Stimulated activated CD4-positive, alpha-beta T cell treated with anti-CD3 and anti-CD28 coated beads, TNF-alpha, amount 100 ng/mL, for 24 hours (primary cell): ENCODE measurements at places on chromosomes 7 and 10.

DNA sequence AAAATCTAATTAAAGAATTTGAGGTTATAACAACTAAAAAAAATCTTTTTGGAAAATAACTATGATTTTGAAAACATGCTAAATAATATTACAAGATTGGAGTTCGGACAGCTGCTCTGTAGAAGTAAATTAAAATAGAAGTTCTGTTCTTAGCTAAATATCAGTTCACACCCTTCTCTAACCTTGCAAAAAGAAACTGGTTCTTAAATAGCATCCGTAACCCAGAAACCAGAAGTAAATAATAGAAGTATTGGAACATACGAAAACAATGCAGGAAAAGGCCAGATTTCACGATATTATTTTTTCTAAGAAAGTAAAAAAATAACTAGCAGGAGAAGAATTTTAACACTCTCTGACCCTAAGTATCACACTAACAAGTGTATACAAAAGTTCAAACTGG, 164.7 kb downstream of the PRKG1 start:
- no peak for DNase-seq

GRCh38 chr10:98106531-98106930, 27.9 kb upstream of the R3HCC1L start:
- no peak for DNase-seq

DNA sequence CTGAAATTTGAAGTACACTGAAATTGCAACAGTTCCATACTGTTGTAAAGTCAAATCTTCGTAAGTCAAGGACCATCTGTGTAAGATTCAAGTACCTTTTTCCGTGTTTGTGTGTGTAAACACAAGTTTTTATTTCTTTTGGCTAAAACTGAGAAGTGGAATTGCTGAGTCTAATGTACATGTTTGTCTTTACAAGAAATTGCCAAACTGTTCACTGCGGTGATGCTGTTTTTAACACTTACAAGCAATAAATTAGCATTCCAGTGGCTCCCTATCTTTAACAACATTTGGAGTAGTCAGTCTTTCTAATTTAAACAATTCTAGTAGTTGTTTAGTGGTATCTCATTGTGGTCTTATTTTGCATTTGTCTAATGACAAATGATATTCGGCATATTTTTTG, 23.3 kb downstream of the CALD1 start:
- no peak for DNase-seq

- DNase-seq: no peak
These were observed 31.8 kb downstream of the MDFIC start for GRCh38 chr7:114953724-114954123.

DNA sequence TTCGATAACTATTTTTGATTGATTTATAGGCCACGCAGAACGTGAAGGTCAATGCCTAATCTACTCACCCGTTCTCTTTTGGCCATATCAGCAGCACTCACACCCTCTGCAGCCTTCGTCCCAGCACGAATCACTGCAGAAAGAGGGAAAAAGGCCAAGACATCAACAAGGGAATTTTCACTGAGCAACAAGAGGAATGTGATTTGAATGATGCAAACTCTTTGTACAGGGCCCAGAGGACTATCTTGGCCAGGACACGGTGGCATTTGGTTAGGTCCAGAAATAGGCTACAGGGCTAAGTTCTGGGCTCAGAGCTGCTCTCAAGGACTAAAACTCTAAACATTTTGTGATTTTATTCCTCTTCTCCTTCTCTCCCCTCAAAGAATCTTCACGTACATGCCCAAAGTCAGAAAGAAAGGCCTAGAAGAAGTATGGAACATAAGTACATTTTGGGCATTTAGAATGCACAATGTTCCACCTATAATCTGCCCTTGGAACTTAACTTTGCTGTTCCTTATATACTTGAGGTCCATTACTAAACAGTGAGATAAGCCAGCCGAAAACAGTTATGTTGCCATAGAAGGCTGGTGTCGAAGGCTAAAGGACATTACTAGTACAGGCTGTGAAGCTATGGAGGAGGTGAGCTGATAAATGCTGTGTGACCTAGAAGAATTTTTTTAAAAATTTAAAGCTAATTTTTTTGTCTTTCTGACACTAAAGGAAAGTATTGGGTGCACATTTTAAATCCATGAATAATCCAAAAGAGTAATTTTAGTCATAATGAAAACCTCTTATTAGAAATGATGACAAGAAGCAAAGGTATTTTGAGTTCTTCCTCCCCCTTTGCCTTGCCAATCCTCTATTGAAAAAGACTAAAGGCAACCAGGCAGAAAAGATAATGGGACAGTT, 20.0 kb downstream of the RBM28 start:
- no peak for DNase-seq

GRCh38 chr10:96267234-96267705, 4.1 kb downstream of the BLNK start:
- no peak for DNase-seq

DNA sequence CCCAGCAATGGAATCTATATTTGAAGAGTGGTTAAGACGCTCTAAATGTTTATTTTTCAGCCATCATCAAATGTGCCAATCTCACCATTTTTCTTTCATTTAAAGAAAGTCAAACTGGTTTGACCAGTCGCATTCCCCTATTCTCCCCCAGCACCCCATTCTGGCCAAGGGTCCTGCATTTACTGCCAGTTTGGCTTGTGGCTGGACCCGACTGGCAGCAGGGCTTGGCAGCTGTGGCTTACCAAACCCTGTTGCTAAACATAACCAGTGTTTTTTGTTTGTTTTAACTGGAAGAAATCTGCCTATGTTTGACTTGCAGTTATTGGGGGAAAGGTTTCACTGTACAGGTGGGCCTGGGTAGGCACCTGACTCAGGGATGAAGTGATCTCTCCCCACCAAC, 116.3 kb downstream of the CYP26A1 start:
- DNase-seq: no peak

GRCh38 chr10:67664942-67665341, 31.1 kb downstream of the CTNNA3 start:
- no peak for DNase-seq

- no peak for DNase-seq
These were observed 324.7 kb upstream of the NPVF start for GRCh38 chr7:25552998-25553397.

- no peak for DNase-seq
These were observed 391.4 kb upstream of the AKR1E2 start for GRCh38 chr10:4434516-4435071.

DNA sequence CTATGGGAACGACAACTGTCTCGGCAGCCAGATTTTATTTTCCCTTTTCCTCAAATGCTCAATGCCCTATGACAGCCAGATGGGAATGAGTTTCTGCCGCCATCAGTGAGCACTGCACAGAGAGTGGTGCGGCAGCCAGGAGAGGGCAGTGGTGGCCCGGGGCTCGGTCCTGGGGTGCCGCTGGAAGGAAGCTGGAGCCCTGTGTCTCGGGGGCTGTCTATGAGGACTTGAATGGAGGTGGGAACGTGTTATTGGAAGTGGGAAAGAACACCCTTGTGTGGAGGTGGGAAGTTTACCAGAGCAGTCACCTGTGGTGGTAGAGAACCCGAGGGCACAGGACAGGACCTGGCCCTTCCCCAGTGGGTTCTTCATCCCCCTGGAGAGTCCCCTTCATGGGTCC, 35.8 kb downstream of the JAKMIP3 start:
- DNase-seq: no peak

GRCh38 chr7:101608772-101609713, 20.1 kb downstream of the MYL10 start:
- DNase-seq: no peak

- no peak for DNase-seq
These were observed 107.7 kb upstream of the ADO start for GRCh38 chr10:62696798-62697197.

DNA sequence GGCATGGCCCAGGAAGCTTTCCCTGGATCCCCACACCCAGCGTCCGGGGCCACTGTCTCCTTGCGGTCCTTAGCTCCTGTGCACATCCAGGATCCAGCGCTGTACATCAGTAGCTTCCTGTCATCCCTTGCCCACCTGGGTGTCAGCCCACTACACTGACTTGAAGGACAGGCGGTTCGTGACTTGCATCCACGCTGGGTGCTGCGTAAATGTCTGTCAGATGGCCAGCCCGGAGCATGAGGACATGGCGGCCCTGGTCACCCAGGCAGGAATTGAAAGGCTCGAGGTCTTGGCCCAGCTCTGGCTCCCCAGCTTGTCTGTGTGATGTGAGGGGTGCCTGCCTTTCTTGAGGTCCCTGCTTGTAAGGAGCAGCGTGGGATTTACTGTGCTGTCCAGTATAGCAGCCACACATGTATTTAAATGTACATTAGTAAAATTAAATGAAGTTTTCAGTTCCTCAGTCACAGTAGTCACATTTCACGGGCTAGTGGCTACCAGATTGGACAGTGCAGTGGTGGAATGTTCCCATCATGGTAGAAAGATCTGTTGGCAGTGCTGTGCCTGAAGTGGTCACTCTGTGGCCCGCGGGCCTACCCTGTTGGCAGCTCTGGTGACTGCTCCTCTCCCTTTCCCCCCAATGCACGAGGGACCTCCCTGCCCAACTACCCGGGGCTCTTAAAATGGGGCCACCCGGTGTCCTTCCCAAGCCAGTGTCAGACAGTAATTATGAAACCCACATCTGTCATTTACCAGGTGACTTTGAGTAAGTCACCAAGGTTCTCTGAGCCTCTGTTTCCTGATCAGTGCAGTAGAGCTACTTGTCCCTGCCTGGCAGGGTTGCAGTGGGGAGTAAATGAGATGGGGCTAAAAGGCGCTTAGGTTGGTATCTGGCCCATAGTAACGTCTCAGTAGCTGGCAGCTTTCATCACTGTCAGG, 97.8 kb upstream of the PPIF start:
- DNase-seq: no peak

DNA sequence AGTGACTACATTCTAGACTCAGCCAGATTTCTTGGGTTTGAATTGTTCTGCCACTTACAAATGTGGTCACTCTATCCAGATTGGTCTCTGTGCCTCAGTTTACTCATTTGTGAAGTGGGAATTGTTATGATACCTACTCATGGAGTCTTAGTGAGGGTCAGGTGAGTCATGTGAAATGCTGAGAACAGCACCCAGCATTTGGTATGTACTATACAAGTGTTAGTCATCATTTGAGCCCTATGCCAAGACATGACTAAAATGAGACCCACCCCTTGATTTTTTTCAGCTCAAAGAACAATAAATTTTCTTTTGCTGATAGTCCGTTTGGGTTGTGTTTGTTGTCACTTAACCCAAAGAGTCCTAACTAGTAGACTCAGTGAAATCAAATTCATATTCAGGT, 92.8 kb downstream of the CHN2 start:
- no peak for DNase-seq

DNA sequence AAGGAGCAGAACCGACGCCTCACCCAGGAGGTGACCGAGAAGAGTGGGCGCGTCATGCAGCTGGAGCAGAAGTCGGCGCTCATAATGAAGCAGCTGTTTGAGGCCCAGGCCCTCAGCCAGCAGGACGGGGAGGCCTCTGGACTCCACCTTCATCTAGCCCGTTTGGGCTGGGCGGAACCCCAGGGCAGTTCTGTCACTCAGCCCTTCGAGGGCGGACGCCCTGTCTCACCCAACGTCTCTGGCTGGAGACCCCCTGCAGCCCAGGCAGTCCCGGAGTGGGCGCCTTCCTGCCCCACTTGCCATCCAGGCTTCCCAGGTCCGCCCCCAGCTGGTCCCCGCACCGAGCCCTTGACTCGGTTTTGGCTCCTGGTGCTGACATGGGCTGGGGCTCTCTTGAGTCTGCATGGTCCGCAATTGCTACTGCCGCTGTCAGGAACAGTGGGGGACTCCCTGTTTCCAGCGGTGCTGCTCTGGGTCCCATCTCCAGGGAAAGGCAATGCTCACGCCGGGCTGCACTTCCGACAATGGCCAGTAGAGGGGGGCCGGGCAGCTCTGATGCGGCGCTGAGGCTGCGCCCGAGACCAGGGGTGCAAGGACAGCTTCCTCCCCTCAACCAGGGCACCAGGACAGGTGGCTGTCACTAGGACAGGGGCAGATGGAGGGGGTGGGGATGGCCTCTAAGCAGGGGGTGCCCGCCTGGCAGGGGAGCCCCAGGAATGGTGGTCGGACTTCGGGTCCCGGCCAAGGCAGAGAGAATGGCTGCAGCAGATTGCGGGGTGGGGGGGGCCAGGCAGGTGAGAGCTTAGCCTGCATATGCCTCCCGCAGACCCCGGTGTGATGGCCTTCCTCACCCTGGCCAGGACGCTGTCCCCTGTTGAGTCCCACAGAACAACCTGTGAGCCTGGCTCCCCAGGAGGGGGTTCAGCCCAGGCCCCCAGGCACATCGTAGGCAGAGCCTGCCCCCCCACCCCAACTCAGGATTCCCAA, 71.2 kb upstream of the KCTD7 start:
- peak; percentile 51 for DNase-seq

DNA sequence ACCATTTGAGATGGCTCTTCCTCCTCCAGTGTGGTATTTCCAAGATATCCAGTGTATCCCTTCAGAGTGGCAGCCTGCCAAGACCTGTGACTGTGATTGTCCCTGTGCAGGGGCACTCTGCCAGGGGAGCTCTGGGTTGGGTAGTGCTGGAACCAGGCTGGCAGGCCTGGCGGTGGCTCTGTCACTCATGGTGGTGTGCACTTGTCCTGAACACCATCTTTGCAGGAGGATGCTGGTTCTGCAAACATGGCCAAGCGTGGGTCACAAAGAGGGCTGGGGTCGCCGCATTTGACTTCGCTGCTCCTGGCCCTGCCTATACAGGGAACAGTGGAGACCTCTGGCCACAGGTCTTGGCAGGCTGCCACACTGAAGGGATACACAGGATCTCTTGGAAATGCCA, 205.2 kb downstream of the PRPF18 start:
- no peak for DNase-seq

DNA sequence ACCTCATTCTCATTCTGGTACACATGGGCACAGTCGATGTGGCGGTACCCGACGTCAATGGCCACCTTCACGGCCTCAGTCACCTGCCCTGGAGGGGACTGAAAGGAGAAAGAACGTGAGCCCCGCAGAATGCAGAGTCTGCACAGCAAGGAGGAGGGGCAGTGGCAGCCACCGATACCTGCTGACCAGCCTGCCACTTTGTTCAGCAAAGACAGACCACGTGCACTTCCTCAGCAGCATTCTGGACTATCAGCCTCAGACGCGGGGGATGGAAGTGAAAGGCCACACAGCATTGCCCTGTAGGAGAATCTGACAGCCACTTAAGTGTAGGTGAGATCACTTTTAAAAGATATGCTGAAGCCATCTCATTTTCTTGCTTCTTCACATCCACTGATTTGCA, 7.2 kb downstream of the AKR1B1 start:
- DNase-seq: no peak
